Endothelial cell of umbilical vein (primary cell): ENCODE measurements at places on chromosomes 5 and 9. TPM values are rescaled to one million over a fixed set of nuclear protein-coding genes. Genes with fewer than 3 reads are reported as not detected.

The TAF11L10 gene
- not detected in 2 replicates for total RNA-seq

The CENPH gene
- 16.4 and 17.1 TPM in 2 replicates for total RNA-seq

The PIP5KL1 gene
- 2.9 and 3.8 TPM in 2 replicates for total RNA-seq

The EIF4E1B gene
- total RNA-seq: not detected in 2 replicates

The CNTNAP3 gene
- 19.4 and 24.7 TPM in 2 replicates for total RNA-seq

The ARHGEF39 gene
- total RNA-seq: 4.6 and 6.5 TPM in 2 replicates

The TAS2R1 gene
- total RNA-seq: not detected in 2 replicates

The DDX4 gene
- total RNA-seq: not detected in 2 replicates

The FREM1 gene
- total RNA-seq: 0.14 and 0.29 TPM in 2 replicates

DNA sequence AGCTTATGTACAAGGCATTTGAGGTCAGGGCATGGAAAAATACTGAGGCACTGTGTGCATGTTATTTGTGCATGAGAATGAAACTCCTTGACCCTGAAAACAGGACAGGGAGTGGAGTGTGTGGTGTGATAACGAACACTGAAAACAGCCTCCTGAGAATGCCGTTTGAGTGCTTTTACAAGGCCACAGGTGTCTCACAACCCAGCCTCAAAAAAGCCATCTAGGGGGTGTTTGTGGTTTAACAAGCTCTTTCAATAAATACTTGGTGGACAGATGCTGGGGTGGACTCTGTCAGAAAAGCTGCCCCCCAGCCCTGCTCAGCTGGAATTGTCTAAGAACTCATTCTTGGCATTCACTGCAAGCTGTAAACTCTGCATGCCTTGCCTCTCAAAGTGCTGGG is 94.0 kb upstream of the SLC25A48 start:
- no peak for DNase-seq

GRCh38 chr9:137313956-137314560 is 12.0 kb upstream of the NRARP start:
- DNase-seq: no peak

DNA sequence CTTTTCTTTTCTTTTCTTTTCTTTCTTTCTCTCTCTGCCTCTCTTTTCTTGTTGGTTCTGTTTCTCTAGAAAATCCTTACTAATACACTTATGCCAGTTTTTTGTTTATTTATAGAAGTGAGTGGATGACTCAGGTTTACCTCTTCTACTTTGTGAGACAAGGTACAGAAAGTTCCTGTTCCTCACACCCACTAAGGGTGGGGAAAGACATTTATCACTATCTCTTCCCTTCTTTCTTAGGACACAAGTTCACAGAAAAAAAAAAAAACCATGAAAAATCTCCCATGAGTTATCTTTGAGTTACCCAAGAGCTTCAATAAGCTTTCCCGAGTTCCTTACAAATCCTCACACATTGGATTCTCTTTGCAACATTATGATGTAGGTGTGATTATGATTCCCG is 60.9 kb upstream of the CD180 start:
- no peak for DNase-seq

GRCh38 chr5:16169550-16169949 is 10.0 kb downstream of the MARCHF11 start:
- no peak for DNase-seq

DNA sequence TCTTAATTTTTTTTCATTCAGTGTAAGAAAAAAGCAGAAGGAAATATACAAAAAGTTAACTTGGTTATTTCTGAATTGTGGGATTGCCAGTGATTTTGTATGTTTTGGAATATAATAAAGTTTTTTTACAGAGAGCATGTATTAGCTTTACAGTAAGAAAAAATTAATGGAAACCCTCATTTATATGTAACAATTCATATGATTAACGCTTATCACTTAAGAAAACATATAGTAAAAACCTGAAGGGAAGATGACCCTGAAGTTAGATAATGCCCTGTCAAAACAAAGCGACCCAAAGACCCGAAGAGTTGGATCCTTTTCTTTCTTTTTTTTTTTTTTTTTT is 52.4 kb downstream of the EHMT1 start:
- DNase-seq: no peak

DNA sequence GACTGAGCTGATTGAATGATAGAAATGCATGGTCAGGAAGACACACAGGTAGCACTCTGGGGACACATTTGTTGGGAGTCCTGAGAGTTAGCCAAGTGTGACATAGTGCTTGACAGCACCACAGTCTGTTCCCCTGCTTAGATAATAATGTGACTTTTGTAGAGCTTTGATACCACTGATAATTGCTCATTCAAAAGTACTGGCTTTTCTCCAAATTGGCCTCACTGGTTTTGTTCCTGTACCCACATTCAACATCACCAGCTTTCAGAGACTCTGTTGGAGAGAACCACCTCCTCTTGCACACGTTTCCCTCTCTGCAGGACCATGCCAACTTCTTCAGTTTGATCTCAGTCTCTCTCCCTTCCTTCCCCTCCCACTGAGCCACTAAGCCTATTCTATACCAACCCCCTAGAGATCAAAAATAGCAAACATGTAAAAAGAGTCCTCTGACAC is 52.5 kb upstream of the IL7R start:
- no peak for DNase-seq

GRCh38 chr9:95091601-95092261 is 225.8 kb downstream of the FANCC start:
- DNase-seq: no peak

- no peak for DNase-seq
Observed at GRCh38 chr9:84897362-84898094, 228.0 kb downstream of the NTRK2 start.

DNA sequence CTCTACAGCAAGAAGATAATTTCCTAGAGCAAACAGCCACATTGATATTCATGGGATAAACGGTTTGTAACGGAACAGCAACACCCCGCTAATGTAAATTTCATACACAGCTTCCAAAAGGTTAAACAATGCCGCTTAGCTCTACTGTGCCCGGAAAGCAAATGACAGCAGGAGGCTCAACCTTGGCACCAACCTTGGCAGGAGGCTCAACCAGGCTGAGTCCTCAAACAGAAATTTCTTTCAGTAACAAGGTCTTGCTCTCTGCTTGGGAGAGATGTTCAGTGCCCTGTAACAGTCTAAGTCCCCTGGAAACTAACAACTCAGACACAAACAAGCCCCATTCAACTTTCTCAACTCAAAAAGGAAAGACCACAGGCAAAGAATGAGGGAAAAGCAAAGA is 11.1 kb upstream of the PPP1R2B start:
- DNase-seq: no peak

DNA sequence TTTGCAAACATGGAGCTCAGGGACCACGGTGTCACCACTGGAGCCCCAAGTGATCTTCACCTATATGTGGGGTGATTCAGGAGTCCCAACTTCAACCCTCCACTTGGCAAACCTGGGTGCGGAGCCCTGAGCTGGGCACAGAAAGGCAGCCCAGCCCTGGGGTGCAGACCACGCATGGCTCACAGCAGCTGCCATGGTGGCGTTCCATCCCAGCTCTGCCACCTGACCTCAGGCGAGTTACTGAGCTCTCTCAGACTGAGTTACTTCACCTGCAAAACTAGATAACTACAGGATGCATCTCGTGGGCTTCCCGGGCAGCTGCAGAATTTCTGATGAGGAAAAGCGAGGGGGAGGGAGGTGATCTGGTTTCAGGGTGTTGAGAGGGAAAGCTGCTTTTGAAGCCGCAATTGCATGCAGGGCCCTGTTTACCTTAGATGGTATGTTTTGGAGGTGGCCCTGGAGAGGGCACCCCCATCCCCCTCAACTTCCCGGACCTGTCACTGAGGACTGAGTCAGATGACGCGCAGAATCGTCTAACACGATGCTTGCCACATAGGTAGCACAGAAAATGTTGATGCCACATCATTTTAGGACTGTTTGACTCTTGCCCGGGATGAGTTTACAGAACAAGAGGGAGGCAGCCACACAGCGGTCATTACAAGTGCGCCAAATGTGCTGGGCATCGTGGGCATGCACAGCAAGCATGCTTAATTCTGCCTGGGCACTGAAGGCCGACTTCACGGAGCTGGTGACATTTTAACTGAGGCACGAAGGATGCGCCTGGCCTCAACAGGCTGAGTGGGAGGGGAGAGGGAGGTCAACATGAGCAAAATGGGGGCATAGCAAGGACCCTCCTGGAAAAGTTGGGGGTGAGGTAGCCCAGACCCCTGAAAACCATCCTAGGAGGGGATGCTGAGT is 154.6 kb downstream of the COL23A1 start:
- no peak for DNase-seq

DNA sequence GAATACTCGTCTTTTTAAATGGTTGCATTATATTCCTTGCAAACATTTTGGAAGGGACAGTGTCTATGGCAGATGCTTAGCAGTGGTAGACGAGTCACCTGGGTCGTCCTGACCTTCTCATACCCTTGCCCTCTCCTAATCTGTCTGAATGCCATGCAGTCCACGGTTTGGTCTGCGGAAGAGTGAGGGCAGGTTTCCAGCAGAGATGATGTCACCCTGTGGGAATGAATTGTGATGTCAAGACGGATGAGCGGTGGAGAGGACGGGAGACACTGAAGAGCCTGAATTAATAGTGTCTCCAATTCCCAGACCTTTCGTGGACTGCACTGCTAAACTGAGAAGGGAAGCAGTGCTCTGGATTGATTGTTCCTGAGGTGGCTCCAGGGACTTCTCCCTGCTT is 329.0 kb upstream of the PANK3 start:
- no peak for DNase-seq

GRCh38 chr5:132283423-132284043 is 10.7 kb upstream of the SLC22A4 start:
- DNase-seq: peak; percentile 62

DNA sequence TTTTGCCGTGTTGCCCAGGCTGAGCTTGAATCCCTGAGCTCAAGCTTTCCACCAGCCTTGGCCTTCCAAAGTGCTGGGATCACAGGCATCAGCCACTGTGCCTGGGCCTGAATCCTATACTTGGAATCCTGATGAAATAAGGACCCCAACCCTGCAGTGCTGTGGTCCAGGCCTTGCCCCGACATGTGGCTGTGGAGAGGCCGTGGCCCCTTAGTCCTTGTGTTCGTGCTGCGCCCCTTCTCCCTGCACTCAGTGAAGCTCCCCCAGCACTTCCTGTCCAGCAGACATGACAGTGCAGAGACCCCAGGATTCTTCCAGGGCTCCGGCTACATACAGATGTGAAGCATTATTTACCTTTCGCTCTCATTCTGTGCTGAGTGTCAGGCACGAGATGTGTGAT is 52.9 kb downstream of the EHMT1 start:
- no peak for DNase-seq

DNA sequence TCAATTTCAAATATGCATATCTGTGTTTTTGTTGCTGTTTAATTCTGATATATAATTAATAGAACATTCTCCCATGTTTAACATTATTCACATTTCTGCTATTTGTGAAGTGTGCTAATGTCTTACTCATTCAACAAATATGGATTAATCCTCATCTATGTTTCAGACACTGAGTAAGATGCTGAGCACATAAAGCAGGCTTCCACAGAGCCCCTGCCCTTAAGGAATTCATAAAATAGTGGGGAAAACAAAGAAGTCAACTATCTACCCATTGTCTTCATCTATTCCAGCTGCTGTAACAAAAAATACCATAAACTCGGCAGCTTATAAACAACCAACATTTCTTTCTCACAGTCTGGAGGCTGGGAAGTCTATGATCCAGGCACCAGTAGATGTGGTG is 333.3 kb downstream of the SEMA5A start:
- DNase-seq: no peak

- no peak for DNase-seq
Observed at GRCh38 chr5:65366655-65367054, 115.1 kb downstream of the ADAMTS6 start.

DNA sequence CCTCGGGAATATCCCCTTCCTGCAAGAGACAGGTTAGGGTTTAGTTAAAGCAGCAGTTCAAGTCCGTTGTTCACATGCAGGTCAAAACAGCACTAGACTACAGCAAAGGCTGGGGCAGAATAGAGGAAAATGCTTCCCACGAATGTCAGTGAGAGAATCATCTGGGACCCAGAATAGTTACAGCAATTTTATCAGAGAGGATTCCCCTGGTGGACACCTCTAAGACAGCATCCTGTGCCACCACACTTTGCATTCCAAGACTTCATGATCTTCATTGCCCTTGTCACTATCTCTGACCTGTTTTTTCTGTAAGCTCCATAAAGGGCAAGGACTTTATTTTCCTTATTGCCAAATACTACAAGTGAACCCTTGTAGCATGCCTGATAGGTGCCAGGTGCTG is 12.9 kb downstream of the GRXCR2 start:
- DNase-seq: no peak

- DNase-seq: no peak
Observed at GRCh38 chr5:93995126-93995621, 253.8 kb upstream of the POU5F2 start.

GRCh38 chr9:76655971-76656370 is 108.3 kb upstream of the PCA3 start:
- peak; percentile 50 for DNase-seq

DNA sequence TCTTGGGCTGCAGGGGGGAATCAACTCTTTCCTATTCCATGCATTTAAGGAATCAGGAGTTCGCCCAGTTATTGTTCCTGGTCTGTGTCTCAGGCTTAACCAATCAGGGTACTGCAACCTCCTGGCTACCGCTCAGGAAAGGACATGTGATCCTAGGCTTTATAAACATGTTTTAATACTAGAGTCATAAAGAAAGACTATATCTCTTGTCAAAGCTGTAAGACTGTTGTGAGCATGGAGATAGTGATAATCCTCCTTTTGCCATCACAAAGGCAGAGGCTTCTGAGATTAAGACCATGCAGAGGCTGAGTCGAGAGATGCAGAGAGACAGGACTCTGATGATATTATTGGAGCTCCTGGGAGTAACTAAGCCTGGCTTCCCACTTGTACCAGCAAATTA is 137.0 kb downstream of the YIPF5 start:
- DNase-seq: no peak

DNA sequence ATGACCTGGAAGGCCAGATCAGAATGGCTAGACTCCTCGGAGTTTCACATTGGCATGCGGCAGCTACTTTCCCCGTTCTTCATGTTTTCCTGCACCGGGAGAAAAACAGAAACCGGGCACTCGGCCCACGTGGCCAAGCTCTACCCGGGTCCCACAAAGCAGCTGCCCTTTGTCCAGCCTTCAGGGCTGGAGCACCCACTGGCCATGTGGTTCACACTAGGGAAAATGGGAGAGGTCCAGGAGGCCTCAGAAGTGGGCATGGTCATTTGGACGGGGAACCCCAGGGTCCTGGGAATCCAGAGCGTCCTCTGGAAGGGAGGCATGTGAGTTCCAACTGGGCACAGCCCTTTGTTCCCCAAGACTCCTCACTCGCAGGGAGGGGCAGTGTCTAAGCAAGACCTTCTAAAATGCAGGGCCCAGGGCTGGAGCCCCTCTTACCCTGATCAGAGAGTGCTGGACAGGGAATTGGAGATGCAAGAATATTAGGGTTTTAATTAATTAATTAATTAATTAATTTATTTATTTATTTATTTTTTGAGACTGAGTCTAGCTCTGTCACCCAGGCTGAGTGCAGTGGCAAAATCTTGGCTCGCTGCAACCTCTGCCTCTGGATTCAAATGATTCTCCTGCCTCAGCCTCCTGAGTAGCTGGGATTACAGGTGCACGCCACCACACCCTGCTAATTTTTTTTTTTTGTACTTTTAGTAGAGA is 97.2 kb upstream of the CPEB4 start:
- no peak for DNase-seq

- no peak for DNase-seq
Observed at GRCh38 chr5:73853091-73853490, 227.1 kb downstream of the ARHGEF28 start.
